ENCODE measurements at places on chromosomes 11 and 22. TPM values are rescaled to one million over a fixed set of nuclear protein-coding genes. Genes with fewer than 3 reads are reported as not detected.

The DAGLA gene
- total RNA-seq, result 0.19 TPM

The HORMAD2 gene
- 0.27 TPM for total RNA-seq

The SAC3D1 gene
- total RNA-seq, result 8.9 TPM

The OR51I1 gene
- not detected for total RNA-seq

- no peak for DNase-seq
Observed at GRCh38 chr11:58867556-58867955, 23.1 kb upstream of the GLYATL2 start.

- DNase-seq, result no peak
Observed at GRCh38 chr11:37973941-37974340, 1375.9 kb upstream of the RAG2 start.

GRCh38 chr22:38751422-38752346 lies 4.1 kb downstream of the SUN2 start:
- peak; percentile 55 for DNase-seq

GRCh38 chr11:119483341-119483880 lies 60.4 kb upstream of the THY1 start:
- no peak for DNase-seq

GRCh38 chr11:19868871-19869270 lies 156.2 kb downstream of the NAV2 start:
- no peak for DNase-seq

DNA sequence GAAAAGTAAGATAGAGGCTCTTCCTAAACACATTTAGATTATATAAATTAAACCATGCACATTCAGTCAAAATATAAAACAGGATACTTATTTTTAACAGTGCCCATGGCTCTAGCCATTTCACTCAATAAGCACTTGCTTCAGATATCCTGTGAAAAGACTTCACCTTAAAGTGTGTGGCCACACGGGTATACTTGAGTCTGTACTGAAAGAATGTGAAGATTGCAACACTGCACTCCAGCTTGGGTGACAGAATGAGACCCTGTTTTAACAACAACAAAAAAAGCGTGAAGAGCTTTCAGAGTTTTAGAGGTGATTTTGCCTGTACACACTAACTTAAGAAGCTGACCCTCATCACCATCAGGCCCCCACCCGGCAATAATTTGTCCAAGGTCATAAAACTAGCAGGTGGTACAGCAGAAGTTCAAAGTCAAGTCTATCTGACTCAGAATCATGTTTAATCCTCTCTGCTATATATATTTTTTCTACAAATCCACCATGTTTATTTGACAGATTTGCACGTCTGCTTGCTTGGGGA lies 203.5 kb upstream of the GUCY1A2 start:
- DNase-seq, result no peak

DNA sequence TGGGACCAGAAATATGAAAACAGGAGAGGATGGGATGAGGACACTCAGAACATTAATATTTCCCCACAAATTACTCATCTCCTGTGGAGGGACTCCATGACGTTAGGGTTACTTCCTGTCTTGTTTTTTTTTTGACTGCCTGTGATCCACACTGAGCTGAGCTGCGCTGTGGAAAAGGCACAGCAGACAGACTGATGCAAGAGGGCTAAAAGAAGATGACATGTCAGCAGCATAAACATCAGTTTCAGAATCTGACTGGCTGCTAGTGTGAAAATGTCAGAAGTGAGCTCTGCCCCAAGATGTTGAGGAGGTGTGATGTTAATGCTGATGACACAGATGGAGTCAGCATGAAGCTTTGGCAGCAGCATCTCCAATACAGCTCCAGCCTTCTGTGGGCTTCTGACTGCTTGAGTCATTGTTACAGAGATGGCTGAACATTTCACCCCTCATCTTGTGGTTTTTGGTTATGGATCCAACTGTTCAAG lies 286.8 kb downstream of the BLID start:
- DNase-seq, result no peak

DNA sequence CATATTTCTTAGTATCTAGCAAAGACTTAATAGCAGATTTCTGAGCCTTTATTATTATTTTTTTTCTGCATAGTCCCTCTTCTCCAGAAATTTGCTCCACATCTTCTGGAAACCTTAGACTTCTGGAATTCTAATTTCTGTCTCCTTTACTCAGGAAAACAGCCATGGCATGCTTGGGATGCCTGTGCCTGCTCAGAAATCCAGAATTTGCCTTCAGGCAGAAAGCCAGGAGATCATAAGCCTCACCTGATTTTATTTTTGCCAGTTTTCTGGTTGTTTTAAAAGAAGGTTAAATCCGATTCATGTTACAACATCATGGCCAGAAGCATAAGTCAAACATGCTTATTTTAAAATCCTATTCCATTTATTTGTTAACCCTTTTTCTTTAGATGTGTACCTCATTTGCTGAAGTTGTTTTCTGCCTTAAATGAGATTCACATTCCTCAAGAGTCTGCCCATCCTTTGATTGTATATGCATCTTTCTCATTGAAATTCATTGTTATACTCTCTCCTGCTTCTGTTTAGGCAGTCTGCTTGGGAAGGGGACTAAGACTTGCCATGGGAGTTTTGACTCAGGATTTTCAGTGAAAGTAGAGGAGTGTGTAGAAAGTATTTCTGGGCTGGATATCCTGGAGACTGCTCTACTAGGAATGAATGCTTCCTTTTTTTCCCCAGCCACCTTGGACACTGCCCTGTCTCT lies 37.1 kb downstream of the SIK2 start:
- DNase-seq, result no peak

DNA sequence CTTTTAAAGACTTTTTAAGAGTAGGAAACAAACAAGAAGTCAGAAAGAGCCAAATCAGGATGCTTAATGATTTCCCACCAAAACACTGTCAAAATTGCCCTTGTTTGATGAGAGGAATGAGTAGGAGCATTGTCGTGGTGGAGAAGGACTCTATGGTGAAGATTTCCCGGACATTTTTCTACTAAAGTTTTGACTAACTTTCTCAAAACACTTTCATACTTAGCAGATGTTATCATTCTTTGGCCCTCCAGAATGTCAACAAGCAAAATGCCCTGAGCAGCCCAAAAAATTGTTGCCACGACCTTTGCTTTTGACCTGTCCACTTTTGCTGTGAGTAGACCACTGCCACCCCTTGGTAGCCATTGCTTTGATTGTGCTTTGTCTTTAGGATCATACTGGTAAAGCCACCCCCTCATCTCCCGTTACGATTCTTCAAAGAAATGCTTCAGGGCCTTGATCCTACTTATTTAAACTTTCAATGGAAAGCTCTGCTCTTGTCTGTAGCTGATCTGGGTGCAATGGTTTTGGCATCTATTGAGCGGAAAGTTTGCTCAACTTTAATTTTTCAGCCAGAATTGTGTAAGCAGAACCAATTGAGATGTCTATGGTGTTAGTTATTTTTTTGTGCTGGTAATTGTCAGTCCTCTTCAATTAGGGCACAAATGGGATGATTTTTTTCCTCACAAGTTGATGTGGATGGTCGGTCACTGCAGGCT lies 67.2 kb downstream of the ADM start:
- DNase-seq, result no peak

GRCh38 chr11:22795914-22796313 lies 33.7 kb downstream of the SVIP start:
- no peak for DNase-seq

GRCh38 chr11:118618115-118618990 lies 10.9 kb downstream of the PHLDB1 start:
- DNase-seq, result no peak

All from activated naive CD4-positive, alpha-beta T cell treated with anti-CD3 and anti-CD28 coated beads, Interleukin-2, amount 50 U/mL, for 72 hours (primary cell).